ENCODE measurements at places on chromosomes 1 and 21.

DNA sequence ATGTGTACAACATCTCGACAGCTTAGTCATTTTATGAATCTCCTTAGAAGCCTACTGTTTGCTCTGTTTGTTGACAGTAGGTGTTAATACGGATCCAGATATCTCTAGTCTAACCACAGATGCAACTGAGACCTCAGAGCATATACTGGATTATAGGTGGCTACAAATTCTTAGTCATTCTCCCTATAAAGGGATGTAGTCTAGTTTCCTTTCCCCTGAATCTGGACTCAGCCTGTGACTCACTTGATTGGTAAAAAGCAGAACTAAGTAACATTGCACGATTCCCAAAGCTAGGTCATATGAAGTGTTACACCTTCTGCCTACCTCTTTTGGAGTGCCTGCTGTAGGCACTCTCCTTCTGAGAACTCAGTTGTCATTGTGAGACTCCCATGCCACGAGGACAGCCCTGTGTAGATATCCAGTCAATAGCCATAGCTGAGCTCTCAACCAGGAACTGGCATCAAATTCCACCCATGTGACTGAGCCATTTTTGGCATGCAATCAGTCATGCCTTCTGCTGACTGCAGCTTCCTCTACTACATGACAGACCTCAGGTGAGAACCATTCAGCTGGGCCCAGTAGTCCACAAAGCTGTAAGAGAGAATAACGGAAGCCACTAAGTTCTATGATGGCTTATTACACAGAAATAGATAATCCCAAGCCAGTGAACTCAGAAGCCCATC is 135.9 kb upstream of the CHRM3 start:
- DNase-seq = no peak

DNA sequence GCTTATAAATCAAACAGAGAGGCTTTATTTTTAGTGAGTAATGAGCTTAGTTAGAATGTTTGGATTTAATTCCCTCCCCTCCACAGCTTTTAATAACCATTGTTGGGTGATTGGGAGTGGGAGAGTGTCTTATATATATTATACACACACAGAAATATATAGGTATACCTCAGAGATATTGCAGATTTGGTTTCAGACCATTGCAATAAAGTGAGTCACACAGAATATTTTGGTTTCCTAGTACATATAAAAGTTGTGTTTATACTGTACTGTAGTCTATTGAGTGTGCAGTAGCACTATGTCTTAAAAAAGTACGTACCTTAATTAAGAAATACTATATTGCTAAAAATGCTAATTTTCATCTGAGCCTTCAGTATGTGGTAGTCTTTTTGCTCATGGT is 44.4 kb downstream of the RPS6KC1 start:
- no peak for DNase-seq

GRCh38 chr1:20632386-20632785 is 872 bp upstream of the PINK1 start:
- no peak for DNase-seq

DNA sequence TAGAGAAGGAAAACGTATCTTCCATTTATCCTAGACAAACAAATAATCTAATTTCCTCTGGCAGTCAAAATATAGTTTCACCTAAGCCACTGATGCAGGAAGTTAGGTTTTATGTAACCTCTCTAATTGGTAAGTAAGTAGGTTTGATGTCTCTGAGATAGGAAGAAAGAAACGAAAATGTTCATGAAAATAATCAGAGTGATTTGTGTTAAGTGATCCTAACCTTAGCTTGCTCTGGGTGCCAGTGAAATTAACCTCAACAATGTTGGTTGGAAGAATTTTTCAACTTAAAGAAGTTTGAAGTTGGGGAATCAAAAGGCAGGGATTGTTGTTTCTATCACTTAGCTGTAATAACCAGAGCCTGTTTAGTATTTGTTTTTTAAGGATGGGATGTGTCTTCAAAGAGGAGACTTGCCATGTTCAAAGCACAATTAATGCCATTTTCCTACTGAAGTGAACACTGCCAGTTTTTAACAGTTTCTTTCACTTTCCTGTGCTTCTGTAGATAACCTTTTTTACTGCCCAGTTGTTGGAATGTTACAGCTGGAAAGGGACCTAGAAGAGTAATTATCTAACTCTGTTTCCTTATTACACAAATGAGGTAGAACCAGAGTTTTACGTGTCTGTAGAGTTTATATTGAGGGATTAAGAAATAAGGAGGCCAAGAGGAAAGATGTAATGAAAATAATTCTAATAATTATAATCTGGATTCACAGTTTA is 18.4 kb downstream of the HIPK1 start:
- no peak for DNase-seq

GRCh38 chr1:151799179-151800022 is 5.8 kb downstream of the LINGO4 start:
- DNase-seq = no peak

DNA sequence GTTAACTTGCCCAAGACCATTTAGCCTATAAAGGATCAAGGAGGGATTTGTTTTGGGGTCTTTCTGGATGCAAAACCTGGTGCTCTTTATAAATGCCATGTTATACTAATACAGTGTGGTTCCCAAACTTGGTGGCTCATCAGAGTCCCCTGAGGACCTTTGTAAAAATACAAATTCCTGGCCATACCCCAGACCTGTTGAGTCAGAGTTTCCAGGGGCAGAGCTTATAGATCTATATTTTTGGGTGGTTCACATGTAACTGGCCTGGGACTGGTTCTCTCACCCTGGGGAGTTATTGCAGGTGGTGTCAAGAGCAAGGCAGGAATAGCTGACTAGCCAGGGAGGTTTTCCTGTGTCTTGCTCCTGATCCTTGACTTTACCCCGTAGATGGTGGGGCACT is 136.9 kb upstream of the HNRNPU start:
- no peak for DNase-seq

DNA sequence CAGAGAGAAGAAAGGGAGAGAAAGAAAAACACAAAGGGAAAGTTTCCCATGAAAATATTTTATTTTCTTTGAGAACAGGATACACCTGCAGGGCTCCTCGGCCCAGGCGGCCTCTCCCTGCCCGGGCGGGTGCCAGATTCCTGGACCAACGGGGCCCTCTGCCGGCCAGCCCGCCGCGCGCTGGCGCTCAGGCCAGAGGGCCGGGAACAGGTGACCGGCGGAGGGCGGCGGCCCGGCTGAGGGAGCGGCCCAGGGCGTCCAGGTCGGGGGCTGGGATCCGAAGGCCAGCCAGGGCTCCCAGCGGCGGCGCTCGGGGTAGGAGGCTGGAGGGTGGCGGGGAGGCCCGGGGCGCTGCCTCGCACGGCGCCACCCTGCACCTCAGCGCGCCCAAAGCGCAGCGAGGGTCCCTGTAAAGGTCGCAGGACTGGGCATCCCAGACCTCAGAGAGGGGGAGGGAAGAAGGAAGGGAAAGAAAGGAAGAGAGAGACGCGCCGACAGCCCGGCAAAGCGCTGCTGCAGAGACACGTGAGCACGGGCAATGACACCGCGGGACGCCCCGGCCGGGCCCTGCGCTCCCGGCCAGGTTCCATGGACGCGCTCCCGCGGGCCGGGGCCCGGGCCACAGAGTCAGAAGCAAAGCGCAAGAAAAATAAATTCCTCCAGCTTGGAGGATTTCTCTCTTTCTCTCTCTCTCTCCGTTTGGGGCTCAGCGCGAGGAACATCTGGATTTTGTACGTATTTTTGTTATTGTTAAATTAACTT is 927 bp downstream of the WNT9A start:
- DNase-seq = peak; percentile 98

GRCh38 chr1:186188004-186188539 is 187.0 kb downstream of the TPR start:
- DNase-seq = no peak

DNA sequence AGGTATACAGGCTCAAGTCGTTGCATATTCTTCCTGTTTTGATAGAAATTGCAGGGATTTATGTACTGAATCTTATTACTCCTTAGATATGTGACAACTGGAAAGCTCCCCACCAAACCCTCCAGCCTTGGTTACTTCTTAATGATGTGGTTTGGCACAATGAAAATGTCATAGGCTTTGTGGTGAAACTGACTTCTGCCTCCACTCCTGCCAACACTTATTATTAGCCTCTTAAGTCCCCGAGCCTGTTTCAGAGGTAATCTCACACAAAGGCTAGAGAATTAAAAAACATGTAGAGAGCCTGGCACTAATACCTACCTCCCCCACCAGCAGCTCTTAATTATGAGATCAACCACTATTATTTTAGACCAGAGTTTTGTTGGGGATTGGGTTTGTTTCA is 4.2 kb downstream of the COX20 start:
- no peak for DNase-seq

- peak; percentile 49 for DNase-seq
These were observed 11.3 kb upstream of the RIPK4 start for GRCh38 chr21:41777951-41778815.

- no peak for DNase-seq
These were observed 2.5 kb upstream of the TFAP2E start for GRCh38 chr1:35570589-35571137.

- DNase-seq = no peak
These were observed 15.3 kb downstream of the TMEM201 start for GRCh38 chr1:9603766-9604753.

DNA sequence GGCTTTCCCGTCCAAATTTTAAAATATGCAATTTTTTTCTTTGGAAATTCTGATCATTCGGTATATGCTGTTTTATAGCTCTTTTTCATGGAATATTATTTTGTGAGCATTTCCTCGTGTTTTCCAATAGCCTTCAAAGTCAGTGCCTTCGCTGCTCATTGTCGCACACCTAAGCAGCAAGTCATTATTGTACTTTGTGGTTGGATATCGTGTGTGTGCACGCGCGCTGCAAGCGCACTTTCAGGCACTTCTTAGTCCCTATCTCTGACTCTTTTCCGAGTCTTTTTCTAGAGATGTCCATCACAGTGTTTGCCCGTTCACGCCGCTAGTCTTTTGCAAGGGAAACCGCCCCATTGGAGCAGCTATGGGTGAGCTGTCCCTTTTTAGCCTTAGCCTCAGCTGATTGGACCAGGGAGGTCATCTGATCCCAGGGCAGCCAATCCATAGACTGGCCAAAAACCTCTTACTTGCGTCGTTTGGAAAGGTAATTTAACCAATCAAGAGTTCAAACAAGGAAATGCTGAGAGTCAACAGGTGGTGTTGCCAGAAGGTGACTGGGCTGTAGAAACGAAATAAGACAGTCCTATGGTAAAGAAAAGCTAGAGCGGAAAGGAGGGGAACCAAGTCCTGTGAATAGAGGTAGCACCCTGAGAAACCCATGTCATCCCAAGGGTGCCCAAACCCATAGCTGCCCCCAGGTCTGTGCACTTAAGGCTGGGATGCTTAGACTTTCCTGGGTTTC is 710 bp upstream of the HYI start:
- DNase-seq = no peak

DNA sequence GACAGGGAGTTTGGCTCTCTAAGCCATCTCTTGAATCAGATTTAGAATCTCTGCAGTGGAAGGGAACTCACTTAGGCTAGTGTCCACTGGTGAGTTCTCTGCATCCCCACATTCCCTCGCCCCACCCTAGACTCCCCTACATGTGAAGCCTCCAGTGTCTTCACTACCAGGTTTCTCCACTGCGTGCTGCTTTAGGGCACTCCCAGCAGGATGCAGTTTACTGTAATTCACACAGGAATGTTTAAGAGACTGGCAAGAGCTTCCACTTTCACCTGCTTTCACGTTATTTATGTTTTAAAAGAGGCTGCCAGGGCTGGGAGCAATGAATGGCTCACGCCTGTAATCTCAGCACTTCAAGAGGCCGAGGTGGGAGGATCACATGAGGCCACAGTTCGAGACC is 60.2 kb downstream of the KAZN start:
- DNase-seq = no peak

DNA sequence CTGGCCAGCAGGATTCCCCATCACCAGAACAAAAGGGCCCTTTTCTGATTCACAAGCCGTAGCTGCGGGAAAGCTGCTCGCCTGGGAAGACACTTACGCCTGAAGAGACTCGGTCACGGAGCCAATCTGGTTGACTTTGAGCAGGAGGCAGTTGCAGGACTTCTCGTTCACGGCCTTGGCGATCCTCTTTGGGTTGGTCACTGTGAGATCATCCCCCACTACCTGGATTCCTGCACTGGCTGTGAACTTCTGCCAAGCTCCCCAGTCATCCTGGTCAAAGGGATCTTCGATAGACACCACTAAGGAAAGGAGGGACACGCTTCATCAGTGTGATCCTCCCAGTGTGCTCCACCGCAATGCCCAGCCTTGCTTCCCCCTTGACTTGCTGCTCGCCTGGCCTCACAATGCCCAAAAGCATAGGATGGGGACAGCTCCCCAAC is 14.7 kb downstream of the ENO1 start:
- no peak for DNase-seq

- DNase-seq = no peak
These were observed 47.5 kb downstream of the AGPAT3 start for GRCh38 chr21:43912500-43912899.

DNA sequence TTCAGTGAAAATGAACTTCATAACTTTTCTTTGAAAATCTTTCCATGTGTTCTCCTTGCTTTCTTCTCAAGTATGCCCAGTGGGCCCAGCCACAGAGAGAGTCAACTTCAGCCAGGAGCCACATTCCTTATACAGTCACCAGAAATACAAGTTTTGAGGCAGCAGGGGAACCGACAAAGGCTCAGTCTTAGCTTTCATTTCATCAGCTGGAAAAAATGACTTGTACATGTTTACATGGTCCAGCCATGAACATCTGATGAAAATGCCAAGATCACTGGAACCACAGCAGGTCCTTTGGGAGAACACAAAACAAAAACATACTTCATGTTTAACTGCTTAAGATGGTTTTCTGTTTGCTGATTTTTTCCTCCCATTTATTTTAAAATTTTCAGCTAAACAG is 72.5 kb downstream of the SYDE2 start:
- no peak for DNase-seq

- no peak for DNase-seq
These were observed 96.7 kb downstream of the DYRK1A start for GRCh38 chr21:37463083-37463801.

GRCh38 chr1:17816511-17816910 is 61.4 kb downstream of the ACTL8 start:
- DNase-seq = no peak

GRCh38 chr1:218699421-218699820 is 354.3 kb downstream of the TGFB2 start:
- no peak for DNase-seq

- no peak for DNase-seq
These were observed at the start of gene C1orf116 for GRCh38 chr1:207032528-207033017. Gene C1orf116 (minus strand): TSS chr1:207032756. CDS start chr1:207027598, 5,158 bp downstream.

- DNase-seq = no peak
These were observed 34.0 kb downstream of the TMEM53 start for GRCh38 chr1:44640200-44640853.

GRCh38 chr1:185487936-185488335 is 170.9 kb upstream of the IVNS1ABP start:
- no peak for DNase-seq

DNA sequence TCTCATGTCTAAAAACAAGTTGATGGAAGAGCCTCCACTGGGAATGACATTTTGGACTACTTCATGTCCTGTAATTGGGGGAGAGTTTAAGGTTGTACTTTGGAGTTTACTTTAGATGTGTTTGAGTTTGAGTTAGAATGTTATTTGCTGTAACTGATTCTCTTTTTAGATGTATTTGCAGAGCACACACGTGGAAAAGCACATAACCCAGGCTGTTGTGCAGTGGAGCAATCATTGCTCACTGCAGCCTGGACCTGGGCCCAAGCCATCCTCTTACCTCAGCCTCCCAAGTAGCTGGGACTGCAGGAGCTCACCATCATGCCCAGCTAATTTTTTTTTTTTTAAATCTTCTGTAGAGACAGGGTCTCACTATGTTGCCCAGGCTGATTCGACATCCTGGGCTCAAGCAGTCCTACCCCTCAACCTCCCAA is 36.7 kb upstream of the SH3D21 start:
- DNase-seq = no peak

All from 8988T (cell line).